Mesothelial cell of epicardium (in vitro differentiated cells): ENCODE measurements at places on chromosomes 3 and 15. TPM values are rescaled to one million over a fixed set of nuclear protein-coding genes. Genes with fewer than 3 reads are reported as not detected.

The CNTN4 gene
- total RNA-seq, result 67.0 to 73.8 TPM (median 68.9 TPM) in 3 replicates

The GOLGA6L7 gene
- total RNA-seq, result not detected in 3 replicates

The SCAANT1 gene
- total RNA-seq, result not detected in 3 replicates

GRCh38 chr3:191366675-191367074 is 36.3 kb upstream of the UTS2B start:
- DNase-seq, result no peak

- DNase-seq, result no peak
Measured at GRCh38 chr3:171183042-171183441, 156.5 kb upstream of the SLC2A2 start.

DNA sequence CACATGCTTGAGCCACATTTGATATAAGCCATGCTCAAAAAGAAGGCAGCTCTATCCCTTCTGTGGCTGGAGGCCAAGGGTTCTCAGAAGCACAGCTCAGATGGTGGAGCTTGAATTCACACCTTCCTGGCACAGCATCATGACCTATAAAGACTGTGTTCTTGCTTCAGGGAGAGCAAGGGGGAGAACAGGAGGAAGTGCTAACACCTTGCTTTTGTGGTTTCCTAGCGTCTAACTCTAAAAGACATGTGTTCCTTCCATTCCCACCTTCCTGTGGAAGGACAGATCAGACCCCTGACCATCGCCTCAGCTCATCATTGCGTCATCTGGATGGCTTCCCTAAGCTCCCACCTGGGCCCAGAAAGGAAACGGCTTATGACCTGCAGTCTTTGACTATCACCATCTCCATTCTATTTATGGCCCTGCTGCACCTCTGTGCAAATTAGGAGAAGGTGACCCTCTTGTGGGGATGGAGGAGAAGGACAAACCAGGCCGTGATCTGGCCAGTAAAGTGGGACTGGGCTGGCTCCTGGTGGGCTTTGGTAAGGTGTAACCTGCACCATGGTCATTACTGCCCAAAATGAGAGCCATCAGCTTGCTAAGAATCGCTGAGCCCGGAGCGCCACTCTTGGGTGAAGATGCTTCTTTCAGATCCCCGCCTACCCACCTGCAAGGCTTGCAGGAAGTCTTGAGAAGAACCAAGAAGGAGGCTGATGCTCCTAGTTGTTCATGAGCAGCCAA is 128.5 kb downstream of the SERPINI1 start:
- no peak for DNase-seq

- DNase-seq, result no peak
Measured at GRCh38 chr15:47795864-47796263, 78.6 kb downstream of the SEMA6D start.

- DNase-seq, result no peak
Measured at GRCh38 chr3:175484666-175485065, 625.5 kb downstream of the NAALADL2 start.

DNA sequence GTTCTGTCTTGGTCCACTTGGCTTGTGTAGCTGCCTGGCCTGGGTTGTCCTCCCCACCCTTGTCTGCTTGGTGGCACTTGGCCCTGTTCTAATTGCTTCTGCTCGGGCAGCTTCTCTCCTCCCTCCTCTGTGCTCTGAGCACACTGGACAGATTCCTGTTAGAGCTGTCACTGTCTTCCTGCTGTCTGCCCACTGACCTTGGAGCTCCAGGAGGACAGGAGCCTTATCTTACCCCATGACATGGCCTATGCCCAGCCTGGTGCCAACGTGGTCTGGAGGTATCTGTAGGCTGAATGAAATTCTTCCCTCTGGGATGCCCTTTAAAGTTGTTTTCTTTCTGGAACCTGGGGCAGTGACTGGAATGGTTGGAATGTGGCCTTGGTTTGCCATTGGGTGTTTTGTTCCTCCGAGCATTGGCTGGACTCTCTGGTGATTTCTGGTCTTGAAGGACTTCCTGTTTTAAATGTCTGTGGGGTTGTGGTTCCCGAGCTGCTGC is 94.1 kb downstream of the FAM43A start:
- no peak for DNase-seq

DNA sequence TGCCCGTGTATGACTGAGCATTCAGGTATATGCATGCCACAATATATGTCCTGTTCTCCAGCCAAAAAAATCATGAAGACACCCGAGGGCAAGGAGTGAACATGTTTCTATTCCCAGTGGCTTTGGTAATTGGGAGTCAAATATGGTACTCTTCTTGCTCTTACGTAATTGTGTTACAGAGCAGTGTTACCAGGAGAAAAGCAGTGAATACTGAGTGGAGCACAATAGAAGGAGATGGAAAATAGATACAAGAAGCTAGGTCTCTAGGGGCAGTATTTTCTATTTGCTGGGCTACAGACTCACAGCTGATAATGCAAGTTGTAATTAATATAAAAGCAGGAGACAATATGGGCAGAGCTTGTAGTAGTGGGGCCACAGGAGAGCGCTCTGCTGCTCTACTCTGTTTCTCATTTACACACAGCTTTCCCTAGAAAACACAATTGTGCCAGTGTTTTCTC is 13.2 kb downstream of the MEIS2 start:
- DNase-seq, result no peak

GRCh38 chr3:154122552-154122911 is 1.3 kb downstream of the ARHGEF26 start:
- no peak for DNase-seq

GRCh38 chr15:51067510-51067909 is 27.2 kb downstream of the TNFAIP8L3 start:
- no peak for DNase-seq
